ENCODE measurements at places on chromosomes 12 and 14. TPM values are rescaled to one million over a fixed set of nuclear protein-coding genes. Genes with fewer than 3 reads are reported as not detected.

- no peak overlapping the region for H3K4me3 ChIP-seq
- H3K27ac ChIP-seq = no peak overlapping the region
Measured at GRCh38 chr14:37665479-37665878, 70.0 kb downstream of the TTC6 start.

GRCh38 chr14:70622111-70622712 is 19.5 kb upstream of the TTC9 start:
- no peaks in the 10 kb centered on the region for H3K4me1 ChIP-seq
- no peak for DNase-seq
- no peaks in the 10 kb centered on the region for H3K36me3 ChIP-seq
- H3K27me3 ChIP-seq = no peaks in the 10 kb centered on the region
- H3K27ac ChIP-seq = no peak overlapping the region

GRCh38 chr14:30387871-30388270 is 171.1 kb upstream of the G2E3 start:
- no peaks in the 10 kb centered on the region for H3K27me3 ChIP-seq
- no peak for DNase-seq
- H3K27ac ChIP-seq = no peak overlapping the region
- no peak overlapping the region for H3K4me3 ChIP-seq

GRCh38 chr12:111186347-111186746 is 182.5 kb downstream of the PHETA1 start:
- H3K36me3 ChIP-seq = no peaks in the 10 kb centered on the region
- no peak for DNase-seq
- H3K27ac ChIP-seq = no peak overlapping the region
- H3K4me1 ChIP-seq = no peaks in the 10 kb centered on the region
- H3K4me3 ChIP-seq = no peak overlapping the region
- H3K27me3 ChIP-seq = no peaks in the 10 kb centered on the region

DNA sequence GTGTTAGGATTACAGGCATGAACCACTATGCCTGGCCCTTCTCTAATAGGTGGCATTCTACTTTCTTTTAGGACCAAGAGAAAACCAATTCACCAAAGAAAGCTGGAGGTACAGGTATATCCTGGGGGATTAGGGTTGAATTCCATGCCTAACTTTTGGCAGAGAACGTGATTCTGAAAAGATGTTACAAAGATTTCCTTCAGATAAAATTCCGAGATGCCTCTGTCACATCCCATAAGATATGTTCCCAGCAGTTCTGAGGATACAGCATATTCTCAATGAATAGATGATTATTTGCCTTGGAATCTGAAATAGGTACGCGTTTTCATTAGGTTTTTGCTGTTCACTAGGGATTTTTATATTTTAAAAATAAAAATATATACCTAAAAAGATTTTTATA is 111.9 kb upstream of the KRAS start:
- no peak overlapping the region for H3K27ac ChIP-seq
- no peaks in the 10 kb centered on the region for H3K27me3 ChIP-seq
- H3K4me3 ChIP-seq = no peak overlapping the region
- no peaks in the 10 kb centered on the region for H3K36me3 ChIP-seq
- H3K4me1 ChIP-seq = no peaks in the 10 kb centered on the region

DNA sequence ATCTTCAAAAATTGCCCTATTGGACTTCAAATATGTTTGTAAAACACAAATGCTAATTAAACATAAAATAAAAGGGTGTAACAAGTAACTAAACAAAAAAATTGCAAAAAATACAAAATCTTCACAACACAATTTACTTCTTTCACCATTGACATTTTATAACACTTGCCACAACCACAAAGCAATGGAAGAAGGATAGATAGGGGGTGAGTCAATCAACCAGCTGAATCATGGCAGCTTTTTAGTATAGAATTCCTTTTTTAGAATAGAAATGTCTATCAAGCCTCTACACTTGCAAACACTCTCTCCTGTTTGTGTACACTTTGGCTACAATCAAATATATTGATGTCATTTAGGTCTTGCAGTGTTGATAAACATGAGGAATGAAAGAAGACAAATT is 232.7 kb downstream of the SLC16A7 start:
- H3K4me1 ChIP-seq = no peaks in the 10 kb centered on the region
- no peak overlapping the region for H3K4me3 ChIP-seq
- no peaks in the 10 kb centered on the region for H3K27me3 ChIP-seq
- H3K27ac ChIP-seq = no peak overlapping the region
- no peaks in the 10 kb centered on the region for H3K36me3 ChIP-seq

- peaks cover 12% of the 10 kb centered on the region for H3K4me1 ChIP-seq
- no peaks in the 10 kb centered on the region for H3K27me3 ChIP-seq
- H3K36me3 ChIP-seq = no peaks in the 10 kb centered on the region
- H3K4me3 ChIP-seq = no peak overlapping the region
- DNase-seq = no peak
- no peak overlapping the region for H3K27ac ChIP-seq
Measured at GRCh38 chr14:70916799-70917198, 9.5 kb downstream of the PCNX1 start.

GRCh38 chr14:44369401-44370123 is 137.5 kb downstream of the FSCB start:
- no peak overlapping the region for H3K27ac ChIP-seq
- no peak for DNase-seq
- no peaks in the 10 kb centered on the region for H3K36me3 ChIP-seq

- H3K4me3 ChIP-seq = no peak overlapping the region
- peak overlapping the region; percentile 23 for H3K27ac ChIP-seq
- no peaks in the 10 kb centered on the region for H3K4me1 ChIP-seq
- no peaks in the 10 kb centered on the region for H3K36me3 ChIP-seq
- peak; percentile 15 for DNase-seq
Measured at GRCh38 chr12:83190631-83191390, 504.1 kb downstream of the TMTC2 start.

DNA sequence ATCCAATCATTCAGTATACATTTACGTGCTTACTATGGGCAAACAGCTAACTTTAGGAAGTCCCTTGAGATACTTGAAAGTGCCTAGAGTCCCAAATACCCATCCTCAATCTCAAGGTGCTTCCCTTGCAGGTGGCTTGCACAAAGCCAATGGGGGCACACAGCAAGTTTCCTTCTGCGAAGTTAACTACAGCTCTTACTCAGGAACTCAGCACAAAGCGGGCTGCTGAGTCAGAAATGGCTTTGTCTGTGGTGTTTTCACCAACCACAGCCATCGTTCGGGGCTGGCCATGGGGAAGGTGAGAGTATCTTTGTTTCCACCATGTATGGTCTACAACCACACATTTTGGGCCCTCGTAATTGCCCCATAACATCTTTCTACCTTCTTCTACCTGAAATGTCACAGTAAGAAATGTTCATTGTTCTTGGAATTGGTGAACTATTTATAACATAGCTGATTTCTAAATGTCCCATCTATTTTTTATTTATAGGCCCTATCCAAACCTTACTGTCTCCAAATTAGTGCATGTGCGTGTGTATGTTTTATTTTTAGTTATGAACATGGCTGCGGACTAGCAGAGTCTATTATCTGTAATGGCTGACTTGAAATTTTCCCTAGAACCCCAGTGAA is 13.9 kb downstream of the MFAP5 start:
- no peak for DNase-seq

- no peaks in the 10 kb centered on the region for H3K36me3 ChIP-seq
- H3K27ac ChIP-seq = no peak overlapping the region
- no peaks in the 10 kb centered on the region for H3K4me1 ChIP-seq
- DNase-seq = no peak
Measured at GRCh38 chr12:114690267-114691135, 6.5 kb upstream of the TBX3 start.

DNA sequence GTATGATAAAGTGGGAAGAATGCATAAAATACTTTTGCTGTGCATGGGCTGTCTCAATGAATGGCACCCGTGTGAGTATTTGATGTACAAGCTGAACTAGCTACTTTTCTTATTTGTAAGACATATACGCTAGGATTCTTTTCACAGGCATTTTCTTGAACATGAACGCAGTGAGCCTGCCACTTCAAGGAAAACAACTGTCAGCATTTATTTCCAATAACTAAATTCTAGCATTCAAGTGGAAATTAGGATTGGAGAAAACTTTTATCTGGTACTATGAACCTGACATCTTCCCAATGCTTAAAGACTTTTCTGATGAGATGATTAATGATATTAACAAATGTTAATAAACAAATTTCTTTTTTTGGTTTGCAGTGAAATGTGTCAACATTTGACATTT is 45.7 kb downstream of the UTP20 start:
- DNase-seq = no peak
- no peak overlapping the region for H3K4me3 ChIP-seq
- no peaks in the 10 kb centered on the region for H3K4me1 ChIP-seq
- H3K36me3 ChIP-seq = no peaks in the 10 kb centered on the region
- no peaks in the 10 kb centered on the region for H3K27me3 ChIP-seq

- H3K4me3 ChIP-seq = no peak overlapping the region
- H3K27ac ChIP-seq = no peak overlapping the region
- no peaks in the 10 kb centered on the region for H3K36me3 ChIP-seq
- no peak for DNase-seq
- no peaks in the 10 kb centered on the region for H3K4me1 ChIP-seq
Measured at GRCh38 chr12:25829192-25829591, 129.3 kb upstream of the RASSF8 start.

DNA sequence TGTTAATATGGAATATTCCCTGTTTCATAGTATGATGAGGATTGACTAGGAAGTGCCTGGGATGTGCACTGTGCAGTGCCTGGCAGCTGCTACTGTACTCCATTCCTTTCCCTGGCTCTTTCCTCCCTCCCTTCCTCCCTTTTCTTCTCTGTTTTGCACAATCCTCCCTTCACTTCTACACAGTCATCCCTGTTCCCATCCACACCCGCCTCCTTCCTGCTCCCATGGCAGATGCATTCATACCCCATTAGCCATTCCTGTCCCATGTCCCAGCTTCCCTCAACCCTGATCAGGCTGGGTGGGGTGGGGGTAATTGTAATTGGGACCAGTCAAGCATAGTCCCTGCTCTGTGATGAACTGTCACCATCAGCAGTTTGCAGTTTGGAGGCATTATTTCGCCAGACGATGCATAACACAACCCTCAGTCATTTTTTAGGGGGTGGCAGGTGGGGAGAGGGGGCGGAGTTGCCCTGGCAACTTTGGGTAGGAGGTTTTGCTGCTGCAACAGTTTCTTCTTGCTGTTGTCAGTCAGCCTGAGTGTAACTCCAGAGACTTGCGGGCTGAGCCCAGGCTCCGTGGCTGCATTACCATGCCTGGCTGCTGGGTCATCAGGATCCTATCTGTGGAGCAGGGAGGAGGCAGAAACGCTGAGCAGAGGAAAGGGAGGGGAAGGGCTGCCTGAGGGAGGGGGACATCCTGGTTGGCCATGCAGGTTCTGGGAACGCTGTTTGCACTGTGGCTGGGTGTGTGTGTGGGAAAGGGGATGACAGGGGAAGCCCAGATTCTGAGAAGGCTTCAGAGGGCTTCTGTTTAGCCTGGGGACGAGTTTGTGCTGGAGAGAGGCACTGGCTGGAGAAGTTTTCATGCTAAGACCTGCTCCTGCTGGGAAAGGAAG is 4.1 kb upstream of the KRT84 start:
- H3K27ac ChIP-seq = no peak overlapping the region
- H3K36me3 ChIP-seq = no peaks in the 10 kb centered on the region
- H3K4me3 ChIP-seq = no peak overlapping the region

DNA sequence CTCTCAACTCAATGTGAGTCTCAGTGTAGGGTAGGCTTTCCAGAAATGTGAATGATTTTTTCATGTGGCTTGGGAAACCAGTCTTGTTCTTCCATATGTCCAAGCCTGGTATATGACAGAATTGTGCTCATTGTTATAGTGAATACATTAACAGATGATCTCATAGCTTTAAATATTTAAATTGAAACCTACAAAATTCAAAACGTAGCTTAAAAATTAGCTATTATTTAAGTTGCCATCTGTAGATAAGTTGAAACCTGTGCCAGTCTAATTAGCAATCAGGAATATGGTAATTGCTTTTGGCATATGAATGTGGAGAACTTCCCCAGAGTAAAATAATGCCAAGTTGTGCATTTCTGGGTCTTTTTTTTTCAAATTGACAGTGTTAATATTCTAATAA is 891.6 kb upstream of the SEL1L start:
- no peak overlapping the region for H3K27ac ChIP-seq
- no peak for DNase-seq
- no peaks in the 10 kb centered on the region for H3K27me3 ChIP-seq
- no peaks in the 10 kb centered on the region for H3K4me1 ChIP-seq
- H3K4me3 ChIP-seq = no peak overlapping the region

GRCh38 chr14:69008421-69008884 is 29.4 kb upstream of the ACTN1 start:
- no peak overlapping the region for H3K4me3 ChIP-seq
- no peaks in the 10 kb centered on the region for H3K27me3 ChIP-seq
- no peak for DNase-seq
- H3K27ac ChIP-seq = no peak overlapping the region

KRT79 gene
- not detected for total RNA-seq

PNMA1 gene
- 58.0 TPM for total RNA-seq

CACNA2D4 gene
- 2.6 TPM for total RNA-seq

RASSF9 gene
- 10.0 TPM for total RNA-seq

All from uterus (tissue), 4 donors.